ENCODE measurements at places on chromosomes 11 and 22.

GRCh38 chr11:10379022-10379421, 74.1 kb downstream of the ADM start:
- DNase-seq: peak; percentile 39

GRCh38 chr11:107947904-107948303, 19.7 kb downstream of the RAB39A start:
- DNase-seq: no peak

- no peak for DNase-seq
Measured at GRCh38 chr11:113554526-113554925, 79.3 kb upstream of the DRD2 start.

- no peak for DNase-seq
Measured at GRCh38 chr11:9081153-9081552, 10.2 kb downstream of the SCUBE2 start.

DNA sequence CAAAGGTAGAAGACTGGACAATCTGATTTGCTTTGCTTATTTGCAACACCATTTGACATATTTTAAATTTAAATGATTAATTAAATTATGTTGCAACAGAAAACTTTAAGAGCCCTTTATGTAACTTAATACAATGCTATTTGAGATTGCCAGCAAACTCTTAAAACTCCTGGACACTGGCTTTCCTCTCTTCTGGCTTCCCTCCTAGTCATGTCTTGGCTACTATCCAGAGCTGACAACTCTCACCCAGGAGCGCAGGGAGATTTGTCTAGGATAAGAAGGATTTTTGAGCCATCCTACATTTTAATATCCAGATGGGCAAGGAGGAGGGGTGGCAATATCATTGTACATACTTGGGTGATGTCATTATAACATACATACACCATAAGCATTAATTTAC, 134.3 kb downstream of the ELP4 start:
- no peak for DNase-seq

All from inflammatory macrophage (primary cell).